WTC11 (cell line): ENCODE measurements at places on chromosomes 11 and 22.

GRCh38 chr11:112903340-112903739 is 57.9 kb upstream of the NCAM1 start:
- no peak overlapping the region for H3K4me3 ChIP-seq
- no peak overlapping the region for H3K27ac ChIP-seq
- H3K36me3 ChIP-seq, result no peaks in the 10 kb centered on the region
- H3K4me1 ChIP-seq, result no peaks in the 10 kb centered on the region
- no peak for DNase-seq
- peaks cover 6% of the 10 kb centered on the region; the same call in 1 of the 2 replicates for H3K27me3 ChIP-seq

- no peaks in the 10 kb centered on the region for H3K36me3 ChIP-seq
- H3K4me3 ChIP-seq, result no peak overlapping the region
- H3K27me3 ChIP-seq, result no peaks in the 10 kb centered on the region
- H3K4me1 ChIP-seq, result no peaks in the 10 kb centered on the region
- DNase-seq, result no peak
Measured at GRCh38 chr11:22273781-22274180, 64.4 kb upstream of the SLC17A6 start.

DNA sequence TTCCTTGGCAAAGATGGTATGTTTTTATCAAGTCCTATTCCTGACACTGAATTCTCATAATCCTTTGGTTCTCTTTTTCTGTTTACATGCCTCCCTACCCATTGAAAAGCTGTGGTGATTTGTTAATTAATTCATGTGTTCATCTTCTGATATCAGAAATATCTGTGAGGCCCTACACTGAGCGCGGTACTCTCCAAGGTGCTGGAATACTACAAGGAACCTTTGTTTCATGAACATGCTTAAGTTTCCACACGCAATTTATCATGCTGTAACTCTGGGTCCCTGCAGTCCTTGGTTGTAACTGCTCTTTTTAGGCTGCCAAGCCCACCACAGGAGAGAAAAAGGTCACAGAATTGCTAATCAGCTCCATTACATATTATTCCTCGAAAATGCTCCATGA is 331.8 kb downstream of the FAT3 start:
- H3K36me3 ChIP-seq, result no peaks in the 10 kb centered on the region
- no peak for DNase-seq
- H3K4me3 ChIP-seq, result no peak overlapping the region
- no peak overlapping the region for H3K27ac ChIP-seq

GRCh38 chr11:134271978-134272377 is 4.2 kb upstream of the GLB1L3 start:
- no peak for DNase-seq
- peak overlapping the region; percentile 98 for H3K4me3 ChIP-seq
- H3K36me3 ChIP-seq, result peaks cover 7% of the 10 kb centered on the region; the same call in 1 of the 2 replicates
- H3K4me1 ChIP-seq, result peaks cover 72% of the 10 kb centered on the region

DNA sequence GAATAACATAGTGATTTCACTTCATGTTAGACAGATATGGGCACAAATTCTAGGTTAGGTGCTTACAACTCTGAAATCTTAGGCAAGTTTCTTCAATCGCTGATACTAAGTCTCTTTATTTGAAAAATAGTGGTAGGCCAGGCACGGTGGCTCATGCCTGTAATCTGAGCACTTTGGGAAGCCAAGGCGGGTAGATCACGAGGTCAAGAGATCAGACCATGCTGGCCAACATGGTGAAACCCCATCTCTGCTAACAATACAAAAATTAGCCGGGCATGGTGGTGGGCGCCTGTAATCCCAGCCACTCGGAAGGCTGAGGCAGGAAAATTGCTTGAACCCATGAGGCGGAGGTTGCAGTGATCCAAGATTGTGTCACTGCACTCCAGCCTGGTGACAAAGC is 729.4 kb downstream of the METTL15 start:
- H3K27me3 ChIP-seq, result no peaks in the 10 kb centered on the region
- no peaks in the 10 kb centered on the region for H3K36me3 ChIP-seq
- H3K27ac ChIP-seq, result no peak overlapping the region
- no peak overlapping the region for H3K4me3 ChIP-seq
- H3K4me1 ChIP-seq, result peaks cover 44% of the 10 kb centered on the region

DNA sequence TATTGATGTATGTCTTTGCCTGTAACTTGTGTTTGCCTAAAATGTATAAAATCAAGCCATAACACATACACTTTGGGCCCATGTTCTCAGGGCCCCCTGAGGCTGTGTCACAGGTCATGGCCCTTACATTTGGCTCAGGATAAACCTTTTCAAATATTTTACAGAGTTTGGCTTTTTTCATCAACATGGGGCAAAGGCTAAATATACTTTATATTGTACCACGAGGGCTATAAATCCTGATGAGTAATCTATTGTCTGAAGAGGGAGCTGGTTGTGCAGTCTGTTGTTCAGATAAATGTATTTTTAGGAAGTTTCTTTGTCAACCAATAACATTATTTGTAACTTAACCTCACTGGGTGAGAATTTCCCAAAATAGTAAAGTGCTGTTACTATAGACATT is 404.6 kb upstream of the DDI1 start:
- H3K27ac ChIP-seq, result no peak overlapping the region
- no peak overlapping the region for H3K4me3 ChIP-seq
- peaks cover 15% of the 10 kb centered on the region for H3K36me3 ChIP-seq
- no peaks in the 10 kb centered on the region for H3K27me3 ChIP-seq
- H3K4me1 ChIP-seq, result peaks cover 23% of the 10 kb centered on the region

- peaks cover 24% of the 10 kb centered on the region for H3K36me3 ChIP-seq
- no peak overlapping the region for H3K27ac ChIP-seq
- H3K4me1 ChIP-seq, result peaks cover 35% of the 10 kb centered on the region
- peaks cover 2% of the 10 kb centered on the region; the same call in 1 of the 2 replicates for H3K27me3 ChIP-seq
- H3K4me3 ChIP-seq, result no peak overlapping the region
Measured at GRCh38 chr11:63445118-63445517, 45.8 kb downstream of the PLAAT5 start.

GRCh38 chr11:128627666-128628324 is 40.4 kb upstream of the ETS1 start:
- H3K27me3 ChIP-seq, result peaks cover 5% of the 10 kb centered on the region; the same call in 1 of the 2 replicates
- H3K4me1 ChIP-seq, result peaks cover 46% of the 10 kb centered on the region
- H3K27ac ChIP-seq, result no peak overlapping the region
- no peak overlapping the region for H3K4me3 ChIP-seq
- no peaks in the 10 kb centered on the region for H3K36me3 ChIP-seq

- H3K4me1 ChIP-seq, result peaks cover 11% of the 10 kb centered on the region
- H3K27ac ChIP-seq, result no peak within 1 kb of the TSS
- no peak for DNase-seq
- H3K4me3 ChIP-seq, result no peak within 1 kb of the TSS
- no peaks in the 10 kb centered on the region for H3K27me3 ChIP-seq
- peaks cover 53% of the 10 kb centered on the region for H3K36me3 ChIP-seq
Measured at GRCh38 chr11:58622344-58622743, at the start of gene CNTF. CNTF (plus strand) TSS chr11:58622665; CDS start chr11:58622753, 88 bp downstream.

DNA sequence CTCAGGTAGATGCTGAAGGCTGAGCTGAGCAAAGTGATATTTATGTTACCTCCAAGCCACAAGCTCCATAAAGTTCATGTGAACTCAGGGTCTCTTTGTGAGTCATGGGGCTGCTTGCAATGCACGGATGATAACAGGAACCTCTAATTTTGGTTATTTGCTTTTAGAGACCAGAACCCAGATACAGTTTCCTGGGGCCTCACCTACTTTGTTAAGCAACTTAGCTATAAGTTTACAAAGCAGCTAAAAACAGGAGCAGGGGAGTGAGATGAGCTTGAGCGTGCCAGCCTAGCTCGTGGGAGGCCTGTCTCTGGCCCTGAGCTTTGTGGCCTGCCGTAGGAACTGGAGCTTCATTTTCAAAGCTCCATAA is 29.2 kb downstream of the SREBF2 start:
- no peak overlapping the region for H3K4me3 ChIP-seq
- H3K4me1 ChIP-seq, result peaks cover 24% of the 10 kb centered on the region

GRCh38 chr22:37079668-37080171 is 28.2 kb downstream of the KCTD17 start:
- H3K27ac ChIP-seq, result no peak overlapping the region
- H3K27me3 ChIP-seq, result peaks cover 24% of the 10 kb centered on the region
- H3K4me1 ChIP-seq, result peaks cover 8% of the 10 kb centered on the region
- H3K4me3 ChIP-seq, result no peak overlapping the region
- H3K36me3 ChIP-seq, result no peaks in the 10 kb centered on the region
- DNase-seq, result no peak

GRCh38 chr11:45949992-45950407 is 27.5 kb downstream of the LARGE2 start:
- H3K27ac ChIP-seq, result no peak overlapping the region
- no peaks in the 10 kb centered on the region for H3K27me3 ChIP-seq
- no peak for DNase-seq
- no peaks in the 10 kb centered on the region for H3K4me1 ChIP-seq

DNA sequence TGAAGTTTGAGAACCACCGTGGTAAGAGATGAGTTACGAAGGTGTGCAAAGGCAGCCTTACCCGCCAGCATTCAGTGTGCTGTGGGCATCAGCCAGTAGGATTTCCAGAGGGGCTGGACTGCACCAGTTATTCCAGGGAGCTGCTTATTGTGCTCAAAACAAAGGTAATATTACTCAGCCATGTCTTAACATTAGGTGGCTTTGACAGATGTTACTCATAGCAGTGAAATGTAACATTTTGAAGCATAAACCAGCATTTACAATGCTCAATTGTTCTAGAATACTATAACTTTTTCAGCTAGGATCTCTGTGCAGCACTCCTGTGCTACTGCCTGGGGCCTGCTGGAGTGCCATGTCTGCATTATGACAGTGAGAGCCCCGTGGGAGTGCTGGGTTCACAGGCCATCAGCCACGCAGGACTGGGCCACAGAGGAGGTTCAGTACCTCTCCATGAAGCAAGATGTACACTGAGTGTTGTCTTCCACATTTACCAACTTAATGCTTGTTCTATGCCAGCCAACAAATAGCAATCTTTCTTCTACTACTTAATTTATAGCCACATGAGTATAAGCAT is 238.1 kb downstream of the CADM1 start:
- no peaks in the 10 kb centered on the region for H3K36me3 ChIP-seq
- H3K27ac ChIP-seq, result no peak overlapping the region
- H3K27me3 ChIP-seq, result peaks cover 2% of the 10 kb centered on the region; the same call in 1 of the 2 replicates
- no peak for DNase-seq
- no peak overlapping the region for H3K4me3 ChIP-seq

GRCh38 chr11:86595451-86595850 is 77.0 kb downstream of the ME3 start:
- peaks cover 31% of the 10 kb centered on the region for H3K36me3 ChIP-seq
- H3K4me3 ChIP-seq, result no peak overlapping the region
- peaks cover 47% of the 10 kb centered on the region for H3K4me1 ChIP-seq
- H3K27ac ChIP-seq, result no peak overlapping the region
- no peak for DNase-seq

DNA sequence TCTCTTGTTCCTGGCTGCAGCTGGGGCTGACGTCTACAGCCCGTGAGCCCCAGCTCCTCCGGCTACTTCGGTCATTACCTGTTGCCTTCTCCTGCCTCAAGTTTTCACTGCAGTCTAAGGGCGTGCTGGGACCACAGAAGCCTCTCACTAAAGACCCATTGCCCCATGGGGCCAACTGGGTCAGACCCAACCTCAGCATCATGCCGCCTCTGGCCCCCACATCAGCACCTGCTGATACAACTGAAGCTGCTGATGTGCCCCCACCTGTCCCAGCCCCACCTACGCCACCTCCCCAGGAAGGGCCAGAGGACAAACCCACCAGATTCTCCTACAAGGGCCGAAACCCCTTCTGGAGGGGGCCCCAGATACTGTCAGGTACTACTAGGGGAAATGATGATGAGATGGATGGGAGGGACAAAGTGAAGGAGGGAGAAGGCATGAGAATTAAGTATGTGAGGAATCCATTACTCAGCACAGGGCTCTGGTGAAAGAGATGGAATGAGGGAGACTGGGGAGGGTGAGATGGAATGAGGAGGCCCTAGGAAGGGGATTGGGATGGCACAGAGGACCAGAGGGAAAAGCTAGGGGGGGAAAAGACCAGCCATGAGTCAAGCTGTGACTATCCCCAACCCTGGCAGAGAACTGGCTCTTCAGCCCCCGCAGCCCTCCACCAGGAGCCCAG is 5.1 kb downstream of the C11orf42 start:
- DNase-seq, result no peak
- H3K4me1 ChIP-seq, result no peaks in the 10 kb centered on the region
- H3K4me3 ChIP-seq, result no peak overlapping the region
- peaks cover 7% of the 10 kb centered on the region for H3K36me3 ChIP-seq
- no peaks in the 10 kb centered on the region for H3K27me3 ChIP-seq
- H3K27ac ChIP-seq, result no peak overlapping the region

DNA sequence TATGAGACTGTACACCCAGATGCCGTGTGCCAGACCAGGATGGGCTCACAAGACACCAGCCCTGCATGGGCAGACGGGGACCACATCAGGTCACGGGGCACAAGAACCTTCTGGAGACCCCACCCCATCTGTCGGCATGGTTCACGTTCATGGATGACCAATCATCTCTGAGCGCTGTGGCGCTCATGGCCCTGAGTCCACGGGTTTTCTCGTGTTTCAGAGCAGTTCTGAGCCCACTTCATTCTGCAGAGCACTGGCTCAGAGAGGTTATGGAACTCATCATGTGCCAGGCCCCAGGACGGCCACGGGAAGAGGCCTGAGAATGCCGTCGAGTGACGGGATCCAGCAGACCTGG is 63.0 kb upstream of the PPARA start:
- no peak overlapping the region for H3K4me3 ChIP-seq
- no peak for DNase-seq
- H3K27me3 ChIP-seq, result no peaks in the 10 kb centered on the region
- H3K27ac ChIP-seq, result no peak overlapping the region
- H3K4me1 ChIP-seq, result no peaks in the 10 kb centered on the region

DNA sequence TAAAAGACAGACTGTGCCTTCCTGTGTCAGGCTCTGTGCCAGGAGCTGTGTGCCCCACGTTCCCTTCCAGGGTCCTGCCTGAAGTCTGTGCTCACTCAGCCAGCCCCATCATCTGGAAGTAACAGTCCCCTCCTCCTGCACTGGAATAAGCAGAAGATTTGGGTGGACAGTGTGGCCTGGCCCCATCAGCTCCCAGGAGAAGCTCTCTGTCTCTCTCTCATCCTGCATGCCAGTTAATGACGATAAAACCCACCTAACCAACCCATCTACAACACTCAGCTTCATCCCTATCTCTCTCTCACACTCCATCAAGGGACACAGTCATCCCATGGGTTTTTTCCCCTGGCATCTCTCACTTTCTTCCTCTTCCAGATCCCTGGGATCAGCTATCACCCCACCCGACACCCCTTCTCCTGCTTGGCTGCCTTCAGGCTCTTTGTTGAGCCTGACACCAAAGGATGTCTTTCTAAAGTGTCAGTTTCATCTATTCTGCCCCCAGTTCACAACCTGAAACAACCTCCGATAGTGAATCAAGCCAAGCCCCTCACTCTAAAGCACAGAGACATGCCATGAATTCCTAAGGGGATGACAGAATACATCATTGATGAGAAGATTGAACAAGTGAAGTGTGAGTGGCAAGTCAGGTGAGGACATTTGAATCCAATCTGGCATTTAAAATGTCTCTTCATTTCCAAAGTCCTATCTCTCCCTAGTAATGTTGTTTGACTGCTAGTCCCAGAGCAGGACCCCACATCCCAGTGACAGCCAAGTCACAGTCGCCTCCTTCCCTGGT is 91.4 kb upstream of the TOP3B start:
- H3K4me3 ChIP-seq, result no peak overlapping the region
- DNase-seq, result no peak
- H3K27ac ChIP-seq, result no peak overlapping the region
- H3K4me1 ChIP-seq, result no peaks in the 10 kb centered on the region
- no peaks in the 10 kb centered on the region for H3K36me3 ChIP-seq

- H3K27ac ChIP-seq, result no peak overlapping the region
- no peaks in the 10 kb centered on the region for H3K36me3 ChIP-seq
- no peak for DNase-seq
Measured at GRCh38 chr11:35323076-35323868, 96.1 kb downstream of the SLC1A2 start.

GRCh38 chr11:126739499-126740145 is 260.9 kb downstream of the KIRREL3 start:
- peaks cover 47% of the 10 kb centered on the region for H3K4me1 ChIP-seq
- H3K36me3 ChIP-seq, result no peaks in the 10 kb centered on the region
- no peaks in the 10 kb centered on the region for H3K27me3 ChIP-seq
- H3K4me3 ChIP-seq, result no peak overlapping the region
